ENCODE measurements at places on chromosomes 16 and 17.
A peak's percentile ranks its signal among the peaks of the same experiment; 100 is the strongest.

- DNase-seq = no peak
These were observed 53.2 kb upstream of the ZNF750 start for GRCh38 chr17:82892899-82893565.

DNA sequence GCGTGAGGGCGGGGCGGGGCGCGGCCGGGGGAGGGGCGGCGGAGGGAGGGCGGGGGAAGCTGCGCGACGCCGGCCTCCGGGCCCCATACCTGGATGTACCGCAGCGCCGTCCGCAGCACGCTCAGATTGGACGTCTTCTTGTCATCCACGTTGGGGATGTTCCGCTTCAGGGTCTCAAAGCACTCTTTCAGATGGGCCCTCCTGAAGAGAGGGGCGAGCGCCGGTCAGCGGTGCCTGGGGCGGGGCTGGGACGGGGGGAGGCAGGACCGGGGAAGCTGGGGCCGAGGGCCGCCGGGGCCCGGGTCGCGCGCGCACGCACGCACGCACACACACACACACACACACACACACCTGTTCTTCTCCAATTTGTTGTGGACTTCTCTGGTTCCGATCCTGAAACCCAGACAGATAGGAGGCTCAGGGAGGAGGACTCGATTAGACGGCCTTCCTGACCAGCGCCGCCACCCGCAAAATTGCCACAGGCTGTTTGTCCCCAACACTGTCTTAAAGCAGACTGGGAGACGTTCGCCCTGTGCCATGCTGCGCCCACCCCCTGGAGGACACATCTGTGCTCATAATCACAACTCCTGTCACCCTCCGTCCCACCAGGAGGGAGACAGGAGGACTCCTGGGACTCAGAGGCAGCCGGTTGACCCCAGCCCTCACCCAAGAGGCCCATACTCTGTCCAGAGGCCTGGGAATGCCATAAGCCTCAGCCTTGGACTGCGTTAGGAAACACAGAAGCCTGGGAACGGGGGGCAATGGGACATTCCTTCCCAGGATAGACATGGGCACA lies 6.7 kb downstream of the MNT start:
- DNase-seq = no peak

GRCh38 chr17:32519228-32520103 lies 32.7 kb downstream of the CDK5R1 start:
- peak; percentile 71 for DNase-seq

- no peak for DNase-seq
These were observed 20.5 kb upstream of the ITGA3 start for GRCh38 chr17:50035421-50035879.

- DNase-seq = peak; percentile 95
These were observed 17.6 kb downstream of the ZNF213 start for GRCh38 chr16:3152277-3152990.

DNA sequence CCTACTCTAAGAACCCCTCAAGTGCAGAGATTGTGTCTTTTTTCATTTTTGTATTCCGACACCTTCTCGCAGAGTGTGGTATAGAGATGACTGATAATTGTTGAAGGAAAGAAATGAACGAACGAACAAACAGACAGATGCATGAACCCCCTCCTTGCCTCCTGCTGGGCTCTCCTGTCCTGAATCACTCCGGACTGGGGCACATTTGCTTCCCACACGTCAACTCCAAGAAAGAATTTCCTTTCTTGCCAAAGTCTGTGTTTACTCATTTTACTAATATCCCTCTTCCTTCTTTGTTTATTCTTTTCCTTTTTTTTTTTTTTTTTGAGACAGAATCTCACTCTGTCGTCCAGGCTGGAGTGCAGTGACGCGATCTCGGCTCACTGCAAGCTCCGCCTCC lies 37.5 kb upstream of the BHLHA9 start:
- DNase-seq = no peak

DNA sequence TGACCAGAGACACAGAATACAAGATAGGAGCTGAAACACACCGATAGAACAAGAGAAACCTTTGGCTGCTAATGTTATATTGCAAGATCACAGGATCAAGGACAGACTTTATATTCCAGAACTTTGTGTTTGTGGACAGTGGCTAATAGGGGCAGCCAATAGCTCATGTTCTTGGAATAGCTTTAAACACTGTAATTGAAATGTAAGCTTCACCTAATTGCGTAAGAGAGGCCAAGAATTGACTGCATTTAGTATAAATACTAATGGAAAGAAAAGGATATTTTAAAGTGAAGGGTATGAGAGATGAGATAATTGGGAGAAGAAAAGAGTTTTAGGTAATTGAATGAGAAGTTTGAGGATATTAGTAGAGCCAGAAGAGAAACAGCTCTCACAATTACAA lies 758.8 kb downstream of the CDH11 start:
- DNase-seq = no peak

GRCh38 chr16:84408314-84408690 lies 40.0 kb downstream of the ATP2C2 start:
- DNase-seq = no peak

DNA sequence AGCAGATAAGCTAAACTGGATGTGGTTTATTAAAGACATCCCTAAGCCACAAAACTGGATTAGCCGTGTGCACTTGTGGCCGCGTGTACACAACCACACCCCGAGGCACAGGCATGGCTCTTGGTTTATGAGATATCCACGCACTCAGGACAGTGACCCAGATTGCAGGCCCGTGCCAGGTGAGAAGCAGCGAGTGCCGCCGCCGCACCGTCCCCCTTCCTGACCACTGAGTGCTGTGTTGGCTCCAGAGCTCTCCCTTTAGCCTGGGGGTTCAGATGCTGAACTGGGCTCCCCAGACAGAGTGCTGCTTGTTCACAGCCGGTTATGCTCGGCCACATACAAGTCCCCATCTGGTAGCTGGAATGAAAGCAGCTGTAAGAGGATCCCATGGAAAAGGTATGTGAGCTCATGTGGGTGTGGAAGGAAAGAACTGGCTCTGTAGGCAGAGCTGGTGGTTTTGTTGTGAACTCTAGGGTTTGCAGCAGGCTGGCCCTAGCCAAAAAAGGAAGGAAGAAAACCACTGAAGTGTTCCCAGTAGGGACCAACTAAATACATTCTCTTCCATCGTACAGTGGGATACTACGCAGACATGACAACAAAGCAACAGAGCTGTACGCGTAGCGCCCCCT lies 29.5 kb downstream of the KNOP1 start:
- no peak for DNase-seq

DNA sequence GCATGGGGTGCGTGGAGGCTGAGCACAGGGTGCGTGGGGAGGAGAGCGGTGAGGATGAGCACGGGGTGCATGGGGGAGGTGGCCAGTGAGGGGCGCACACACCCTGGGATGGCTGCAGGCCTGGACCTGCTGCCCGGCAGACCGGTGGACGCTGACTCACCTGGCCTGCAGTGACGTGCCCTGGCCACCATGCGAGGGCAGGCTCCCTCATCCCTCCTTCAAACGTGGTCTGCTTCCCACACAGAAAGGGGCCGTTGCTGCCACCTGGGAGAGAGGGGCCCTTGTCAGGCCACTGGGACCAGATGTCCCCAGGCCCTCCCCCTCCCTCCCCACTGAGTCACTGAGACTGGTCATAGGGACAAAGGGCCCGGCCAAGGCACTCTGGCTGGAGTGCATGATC lies 20.1 kb upstream of the APRT start:
- DNase-seq = no peak

- DNase-seq = no peak
These were observed 8.6 kb upstream of the AKTIP start for GRCh38 chr16:53511403-53512280.

DNA sequence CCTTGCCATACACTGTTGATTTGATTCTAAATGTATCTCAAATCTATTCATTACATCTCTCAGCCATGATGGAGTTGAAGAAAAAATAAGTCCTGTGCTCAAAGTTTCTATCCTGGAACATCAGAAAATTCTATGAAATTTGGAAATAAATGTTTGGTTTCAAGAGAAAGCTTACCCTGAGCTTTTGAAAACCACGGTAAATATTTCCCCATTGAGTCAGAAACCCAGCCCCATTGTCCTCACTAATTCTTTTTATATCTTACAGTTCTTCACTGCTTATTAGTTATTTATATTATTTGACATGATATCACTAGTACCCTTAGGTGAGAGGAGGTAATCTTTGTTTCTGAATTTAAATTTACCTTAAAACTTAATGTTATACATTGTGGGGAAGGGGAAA lies 128.5 kb downstream of the MRTFB start:
- no peak for DNase-seq

DNA sequence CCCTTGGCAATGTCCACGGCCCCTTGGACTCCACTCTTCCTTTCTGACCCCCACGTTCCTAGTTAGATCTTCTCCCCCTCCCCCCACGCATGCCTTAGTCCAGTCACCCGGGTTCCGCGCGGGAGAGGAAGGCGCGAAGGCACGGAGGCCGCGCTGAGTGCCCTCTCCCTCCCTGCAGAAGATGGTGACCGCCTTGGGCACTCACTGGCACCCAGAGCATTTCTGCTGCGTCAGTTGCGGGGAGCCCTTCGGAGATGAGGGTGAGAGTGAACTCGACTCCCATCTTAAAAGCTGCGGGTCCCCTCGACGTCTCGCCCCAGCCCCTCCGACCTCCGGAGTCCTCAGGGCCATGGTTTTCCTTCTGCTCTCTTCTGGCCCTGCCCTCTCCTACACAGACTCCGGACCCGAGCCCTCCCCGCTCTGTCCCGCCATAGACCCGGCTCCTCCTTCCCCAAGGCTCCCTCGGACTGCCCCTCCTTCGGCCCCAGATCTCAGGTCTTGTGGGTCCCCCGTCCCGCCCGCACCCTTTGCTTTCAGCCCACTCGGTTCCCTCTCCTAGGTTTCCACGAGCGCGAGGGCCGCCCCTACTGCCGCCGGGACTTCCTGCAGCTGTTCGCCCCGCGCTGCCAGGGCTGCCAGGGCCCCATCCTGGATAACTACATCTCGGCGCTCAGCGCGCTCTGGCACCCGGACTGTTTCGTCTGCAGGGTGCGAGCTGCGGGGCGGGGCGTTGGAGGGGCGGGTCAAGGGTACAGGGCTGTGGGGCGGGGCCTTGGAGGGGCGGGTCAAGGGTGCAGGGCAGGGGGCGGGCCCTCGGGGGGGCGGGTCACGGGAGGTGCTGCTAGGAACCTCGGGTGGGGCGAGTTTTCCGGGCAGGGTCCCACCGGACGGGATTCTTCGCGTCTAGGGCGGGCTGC lies 4.6 kb downstream of the TGFB1I1 start:
- peak; percentile 89 for DNase-seq

DNA sequence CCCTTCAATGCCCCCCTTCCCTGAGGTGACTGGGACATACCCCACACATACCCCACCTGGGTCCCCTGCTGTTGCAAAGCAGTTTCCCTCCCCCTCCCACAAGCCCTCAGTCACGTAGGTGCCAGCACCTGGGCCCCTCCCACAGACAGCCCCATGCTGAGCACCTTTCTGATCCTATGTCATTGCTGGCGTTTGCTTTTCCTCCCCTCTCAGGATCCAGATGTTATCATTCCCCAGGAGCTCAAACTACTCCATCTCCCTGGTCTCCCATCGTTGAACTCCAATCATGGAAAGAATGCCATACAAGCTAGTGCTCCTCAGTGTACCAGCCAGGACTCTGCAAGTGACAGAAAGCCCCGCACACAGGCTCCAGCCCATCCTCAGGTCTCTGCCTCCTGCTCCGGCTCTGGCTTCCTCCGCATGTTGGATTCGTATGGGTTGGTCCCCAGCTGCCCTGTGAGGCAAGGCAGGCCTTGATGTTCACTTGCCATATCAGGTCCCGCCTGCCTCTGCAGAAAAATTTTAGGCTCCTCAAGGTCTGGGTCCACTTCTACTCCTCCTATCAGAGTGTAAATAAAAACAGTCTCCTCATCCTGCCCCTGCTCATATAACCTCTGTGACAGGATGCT lies 31.4 kb upstream of the MED9 start:
- DNase-seq = no peak
